ENCODE measurements at places on chromosomes 3 and 15.

DNA sequence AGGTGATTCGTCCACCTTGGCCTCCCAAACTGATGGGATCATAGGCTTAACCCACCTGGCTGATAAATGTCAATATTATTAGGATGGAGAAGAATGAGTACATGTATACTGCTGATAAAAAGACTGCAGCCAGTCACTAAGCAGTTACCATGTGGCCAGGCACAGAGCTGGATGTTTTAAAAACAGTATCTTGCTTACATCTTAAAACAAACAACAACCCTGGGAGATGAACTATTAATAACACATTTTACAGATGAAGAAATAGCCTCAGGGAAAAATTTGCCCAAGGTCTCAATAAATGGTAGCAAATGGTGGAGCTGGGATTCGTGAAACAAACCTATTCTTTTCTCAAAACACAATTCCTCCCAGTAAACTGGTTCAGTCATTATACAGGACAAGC is 18.1 kb downstream of the IL17RD start:
- DNase-seq, result no peak

DNA sequence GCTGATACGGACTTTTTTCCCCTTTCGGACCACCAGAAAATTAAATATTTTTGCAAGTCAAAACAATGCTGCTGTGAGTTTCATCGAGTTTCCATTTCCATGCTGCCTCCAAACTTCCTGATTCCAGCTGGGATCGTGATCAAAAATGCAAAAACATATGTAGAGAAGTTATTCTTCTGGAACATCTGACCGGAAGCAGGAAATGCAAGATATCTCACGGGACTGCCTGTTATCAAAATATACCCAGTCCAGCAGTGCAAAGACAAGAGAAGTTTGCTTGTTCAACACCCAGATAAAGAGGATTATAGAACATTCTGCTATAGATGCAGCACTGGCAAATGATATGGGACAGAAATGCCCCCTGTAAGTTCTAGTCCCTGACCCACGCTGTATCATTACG is 726.7 kb upstream of the NR2F2 start:
- no peak for DNase-seq

DNA sequence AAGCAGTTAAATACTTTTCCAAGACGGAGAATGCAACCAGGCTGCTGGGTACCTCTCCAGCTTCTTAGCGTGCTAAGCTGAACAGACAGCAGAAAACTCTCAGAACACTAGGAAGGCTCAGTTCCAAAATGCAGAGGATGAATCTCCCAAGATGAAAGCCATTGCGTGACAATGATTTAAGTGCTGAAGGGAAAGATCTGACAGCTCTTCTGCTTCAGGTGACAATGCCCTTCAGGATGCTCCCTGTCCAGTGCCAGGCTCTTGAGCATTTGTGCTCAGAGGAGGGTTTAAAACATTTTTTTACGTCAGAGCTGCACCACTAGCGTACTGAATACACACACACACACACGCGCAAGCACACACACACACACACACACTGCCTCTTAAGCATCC is 26.3 kb downstream of the ARHGEF3 start:
- DNase-seq, result no peak

GRCh38 chr3:5053021-5053831 is 68.9 kb upstream of the ARL8B start:
- peak; percentile 23 for DNase-seq

- peak; percentile 46 for DNase-seq
Measured at GRCh38 chr15:62894322-62895085, 148.0 kb upstream of the TPM1 start.

- DNase-seq, result no peak
Measured at GRCh38 chr3:32937331-32937730, 14.1 kb upstream of the CCR4 start.

DNA sequence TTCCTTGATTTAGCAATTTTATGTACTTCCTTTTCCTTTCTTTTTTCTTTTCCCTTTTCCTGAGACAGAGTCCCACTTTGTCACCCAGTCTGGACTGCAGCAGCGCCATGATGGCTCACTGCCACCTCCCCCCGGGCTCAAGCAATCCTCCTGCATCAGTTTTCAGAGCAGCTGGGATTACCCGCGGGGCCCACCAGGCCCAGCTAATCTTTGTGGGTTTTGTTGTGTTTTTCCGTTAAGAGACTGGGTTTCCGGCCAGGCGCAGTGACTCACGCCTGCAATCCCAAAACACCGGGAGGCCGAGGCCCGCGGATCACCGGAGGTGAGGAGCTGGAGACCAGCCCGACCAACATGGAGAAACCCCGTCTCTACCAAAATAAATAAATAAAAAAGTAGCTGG is 17.7 kb downstream of the GOLGA8S start:
- DNase-seq, result peak; percentile 21

GRCh38 chr3:151327571-151328198 is 1.7 kb downstream of the P2RY13 start:
- no peak for DNase-seq

DNA sequence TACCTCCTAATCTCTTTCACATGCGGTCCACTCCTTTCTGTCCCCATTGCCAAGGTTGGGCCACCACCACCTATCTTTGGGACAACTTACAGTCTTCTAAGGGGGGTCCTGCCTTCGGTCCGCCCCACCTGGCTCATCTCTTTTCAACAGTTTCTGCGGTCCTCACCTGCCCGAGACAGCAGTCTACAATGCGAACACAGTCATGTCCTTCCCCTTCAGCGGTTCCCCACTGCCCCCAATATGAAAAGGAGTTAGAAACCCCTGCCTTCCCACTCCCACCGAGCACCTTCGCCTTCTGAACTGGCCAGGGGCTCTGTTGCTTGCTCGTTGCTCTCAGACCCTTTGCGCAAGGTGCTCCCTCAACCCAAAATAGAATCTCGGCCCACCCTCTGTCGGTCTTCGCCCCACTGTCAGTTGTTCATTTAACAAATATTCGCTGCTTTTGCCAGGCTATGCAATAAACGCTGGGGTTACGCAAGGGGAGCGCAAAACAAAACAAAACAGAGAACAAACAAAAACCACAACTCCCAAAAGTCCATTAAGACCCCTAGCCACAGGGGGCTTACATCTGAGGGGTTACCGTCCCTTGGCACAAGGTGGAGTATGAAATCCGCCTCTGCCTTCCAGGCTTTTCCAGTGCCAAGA is 611 bp upstream of the FANCI start:
- no peak for DNase-seq

DNA sequence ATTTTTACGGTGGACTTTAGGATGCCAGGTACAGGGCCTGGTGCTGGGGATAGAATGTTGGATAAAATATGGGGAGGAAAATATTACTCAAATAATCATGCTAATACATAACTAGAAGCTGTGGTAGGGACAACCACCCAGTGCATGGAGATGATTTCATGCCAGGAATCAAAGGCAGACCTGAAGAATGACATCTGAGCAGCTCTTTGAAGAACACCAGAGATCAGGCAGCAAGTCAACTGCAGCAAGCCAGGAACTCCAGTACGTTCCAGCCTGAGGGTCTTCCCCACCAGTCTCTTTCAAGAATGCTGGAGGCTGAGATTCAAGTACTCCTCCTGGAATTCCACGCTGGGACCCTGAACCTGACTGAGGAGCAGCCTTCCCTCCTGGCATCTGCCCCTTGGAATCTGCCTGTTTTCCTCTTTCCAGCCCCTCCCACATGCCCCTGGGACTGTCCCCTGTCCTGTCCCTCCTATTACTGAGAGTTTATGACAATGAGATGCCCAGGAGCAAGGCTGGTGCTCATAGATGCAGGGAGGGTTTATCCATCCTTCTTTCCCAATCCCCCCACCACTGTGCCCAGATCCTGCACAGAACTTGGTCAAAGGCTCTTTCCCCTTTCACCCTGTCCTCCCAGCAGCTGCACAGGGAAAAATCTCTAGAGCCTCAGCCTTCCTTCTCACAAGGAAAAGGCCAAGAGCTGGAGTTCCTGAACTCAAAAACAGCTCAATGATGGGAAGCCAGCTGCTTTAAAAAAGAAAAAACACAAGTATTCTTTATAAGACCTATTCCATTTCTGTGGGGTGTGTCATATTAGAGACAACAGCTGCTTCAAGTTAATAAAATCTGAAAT is 68.0 kb downstream of the PDZRN3 start:
- DNase-seq, result peak; percentile 62

GRCh38 chr3:30428251-30428650 is 178.2 kb upstream of the TGFBR2 start:
- DNase-seq, result no peak

DNA sequence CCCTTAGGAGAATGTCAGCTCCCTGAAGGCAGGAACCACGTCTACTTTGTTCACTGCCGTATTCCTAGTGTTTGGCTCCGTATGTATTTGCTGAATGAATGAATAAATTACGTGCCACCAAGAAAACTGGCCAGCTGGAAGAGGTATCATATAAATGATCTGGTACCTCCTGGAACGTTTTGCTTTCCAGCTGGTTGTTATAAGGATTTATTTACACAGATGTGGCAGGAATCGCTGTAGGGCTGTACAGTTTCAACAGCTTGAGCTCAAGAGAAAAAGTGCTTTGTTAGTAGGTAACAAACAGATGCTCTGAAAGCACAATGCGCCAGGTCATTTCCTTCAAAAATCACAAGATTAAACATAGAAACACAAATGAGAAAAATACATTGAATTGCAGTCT is 108.8 kb upstream of the ATP2B2 start:
- DNase-seq, result no peak

GRCh38 chr15:42070279-42070975 is 23.9 kb downstream of the PLA2G4D start:
- no peak for DNase-seq

- DNase-seq, result no peak
Measured at GRCh38 chr15:67190813-67191212, 63.6 kb downstream of the AAGAB start.

GRCh38 chr15:65752151-65752700 is 39.9 kb downstream of the DENND4A start:
- DNase-seq, result no peak

DNA sequence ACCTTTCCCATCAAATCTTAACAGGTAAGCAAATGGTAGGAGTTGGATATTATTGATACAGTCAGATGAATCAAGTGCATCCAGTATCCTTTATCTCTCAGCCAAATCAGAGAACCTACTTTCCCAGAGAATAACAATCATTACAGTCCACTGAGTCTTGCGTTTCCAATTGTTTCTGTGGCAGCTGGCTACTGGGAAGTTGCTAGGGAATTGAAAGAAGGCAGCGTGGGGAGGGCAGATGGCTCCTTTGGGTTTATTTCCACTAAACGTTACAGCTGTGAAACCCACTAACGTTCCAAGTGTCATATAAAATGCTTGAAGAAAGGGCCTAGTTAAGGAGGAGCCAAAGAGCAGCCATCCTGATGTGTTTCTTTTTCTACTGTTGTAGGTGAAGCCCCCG is 78.4 kb downstream of the WDR72 start:
- no peak for DNase-seq

DNA sequence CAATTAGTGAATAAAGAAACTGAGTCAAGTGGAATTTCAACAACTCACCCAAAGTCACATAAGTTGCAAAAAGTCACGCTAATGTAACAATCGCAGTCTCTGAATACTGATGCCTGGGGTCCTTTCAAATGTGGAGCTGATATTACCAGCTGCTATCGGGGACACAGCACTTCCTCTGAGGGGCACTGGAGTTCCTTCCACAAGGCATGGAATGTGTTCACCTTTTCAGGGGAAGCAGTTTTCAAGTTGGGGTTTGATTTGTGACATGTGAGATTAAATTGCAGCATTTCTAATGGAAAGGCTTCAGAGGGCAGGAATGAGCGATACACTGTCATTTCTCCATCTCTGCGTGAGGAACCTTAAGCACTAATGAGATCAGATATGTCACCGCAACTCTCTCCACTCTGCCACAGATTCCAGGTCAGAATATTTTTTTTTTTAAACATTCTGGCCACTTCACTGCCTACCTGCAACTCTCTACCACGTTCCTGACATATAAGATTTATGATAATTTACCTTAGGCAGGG is 807.2 kb upstream of the CFAP20DC start:
- no peak for DNase-seq

DNA sequence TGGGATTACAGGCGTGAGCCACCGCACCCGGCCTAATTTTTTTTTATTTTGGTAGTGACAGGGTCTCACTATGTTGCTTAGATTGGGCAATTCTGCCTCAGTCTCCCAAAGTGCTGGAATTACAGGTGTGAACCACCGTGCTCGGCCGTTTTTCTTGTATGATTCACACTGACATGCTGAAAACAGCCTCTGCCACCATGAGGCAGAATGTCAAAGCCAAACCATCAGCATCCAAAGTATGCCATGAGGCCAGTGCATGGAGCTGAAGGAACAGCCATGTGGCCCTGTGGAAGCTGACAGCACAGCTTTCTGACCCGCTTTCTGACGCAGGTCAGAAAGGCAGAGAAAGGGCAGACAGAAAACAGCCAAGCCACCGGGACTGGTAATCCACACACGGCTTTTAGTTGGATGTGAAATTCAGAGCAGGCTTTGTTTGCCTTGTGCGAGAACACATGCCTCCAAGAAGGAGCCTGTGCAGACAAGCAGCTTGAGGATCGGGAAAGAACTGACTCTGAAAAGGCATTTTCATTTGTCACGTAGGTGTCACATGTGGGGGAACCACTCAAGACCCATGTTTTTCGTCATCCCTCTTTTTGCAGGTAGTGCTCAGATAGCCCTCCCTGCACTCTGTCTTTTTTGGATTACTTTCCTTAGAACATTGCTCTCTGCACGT is 25.1 kb downstream of the XYLB start:
- no peak for DNase-seq

DNA sequence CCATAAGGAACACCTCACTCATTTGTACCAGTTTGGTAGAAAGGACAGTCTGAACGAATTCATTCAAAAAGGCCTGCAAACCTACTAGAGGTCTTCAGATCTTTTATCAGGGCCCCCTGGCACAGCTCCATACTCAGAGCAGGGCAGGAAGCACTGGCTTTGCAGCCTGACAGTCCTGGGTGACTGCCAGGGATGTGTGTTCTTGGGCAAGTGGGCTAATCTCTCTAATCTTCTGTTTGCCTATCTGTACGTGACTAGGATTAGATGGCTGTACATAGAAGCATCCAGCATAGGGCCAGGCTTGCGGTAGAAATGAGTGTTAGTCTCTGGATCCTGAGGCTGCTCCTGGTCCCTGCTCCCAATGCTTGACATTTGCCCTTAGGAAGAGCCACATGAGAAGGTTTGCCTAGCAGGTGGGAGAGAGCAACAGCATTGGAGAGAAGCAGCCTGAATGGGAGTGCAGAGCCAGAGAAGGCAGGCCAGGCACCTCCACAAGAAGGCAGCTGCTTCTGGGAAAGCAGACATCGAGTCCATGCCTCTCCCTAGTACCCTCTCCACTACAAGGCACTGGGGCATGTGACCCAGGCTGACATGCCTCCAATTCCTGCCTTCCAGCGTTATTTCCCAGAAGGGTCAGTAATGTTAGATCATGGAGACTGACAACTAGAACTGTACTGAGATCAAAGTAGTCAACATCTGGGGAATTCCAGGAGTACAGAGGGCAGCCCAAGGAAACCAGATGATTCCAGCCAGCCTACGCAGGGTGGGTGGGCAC is 1.0 kb upstream of the CXCR6 start:
- DNase-seq, result no peak

DNA sequence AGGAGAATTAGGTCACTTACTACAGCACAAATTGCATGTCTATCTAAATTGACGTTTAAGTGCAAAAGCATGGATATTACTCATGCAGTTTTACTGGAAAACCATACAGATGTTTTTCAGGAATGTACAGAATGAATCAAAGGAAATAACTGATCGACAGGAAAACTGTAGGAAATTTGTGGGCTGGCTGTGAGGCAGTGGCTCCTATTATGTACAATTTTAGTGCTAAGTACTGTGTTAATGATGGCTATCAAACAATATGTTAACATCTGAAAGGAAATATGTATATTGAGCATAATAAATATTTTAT is 6.9 kb downstream of the NUDT16 start:
- DNase-seq, result no peak

GRCh38 chr3:67202053-67202452 is 203.9 kb downstream of the KBTBD8 start:
- DNase-seq, result no peak

GRCh38 chr15:74129586-74130154 is 716 bp upstream of the ISLR2 start:
- peak; percentile 64 for DNase-seq
